WERI-Rb-1 (cell line): ENCODE measurements at places on chromosomes 1 and 21.
A peak's percentile ranks its signal among the peaks of the same experiment; 100 is the strongest.

DNA sequence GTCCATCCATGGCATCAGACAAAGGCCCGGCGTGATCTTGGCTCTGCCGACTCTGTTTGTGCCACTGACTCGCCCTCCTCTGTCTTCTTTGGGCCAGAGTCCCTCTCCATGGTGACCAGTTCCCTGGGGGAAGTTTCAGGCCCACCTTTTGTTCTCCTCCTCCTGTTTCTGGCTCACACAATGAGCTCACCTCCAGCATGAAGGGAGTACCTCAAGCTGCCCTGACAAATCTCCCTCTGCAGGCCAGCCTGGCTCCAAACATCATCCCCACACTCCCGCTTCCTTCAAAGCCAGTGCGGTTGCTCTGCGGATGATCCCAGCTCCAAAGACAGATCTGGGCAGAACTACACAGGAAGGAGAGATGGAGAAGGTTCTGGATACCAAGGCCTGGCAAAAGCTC lies 576.6 kb downstream of the NPHP4 start:
- DNase-seq: no peak

GRCh38 chr21:40567501-40567900 lies 279.5 kb downstream of the DSCAM start:
- DNase-seq: no peak

- DNase-seq: no peak
Observed at GRCh38 chr1:172699111-172699510, 40.2 kb downstream of the FASLG start.

DNA sequence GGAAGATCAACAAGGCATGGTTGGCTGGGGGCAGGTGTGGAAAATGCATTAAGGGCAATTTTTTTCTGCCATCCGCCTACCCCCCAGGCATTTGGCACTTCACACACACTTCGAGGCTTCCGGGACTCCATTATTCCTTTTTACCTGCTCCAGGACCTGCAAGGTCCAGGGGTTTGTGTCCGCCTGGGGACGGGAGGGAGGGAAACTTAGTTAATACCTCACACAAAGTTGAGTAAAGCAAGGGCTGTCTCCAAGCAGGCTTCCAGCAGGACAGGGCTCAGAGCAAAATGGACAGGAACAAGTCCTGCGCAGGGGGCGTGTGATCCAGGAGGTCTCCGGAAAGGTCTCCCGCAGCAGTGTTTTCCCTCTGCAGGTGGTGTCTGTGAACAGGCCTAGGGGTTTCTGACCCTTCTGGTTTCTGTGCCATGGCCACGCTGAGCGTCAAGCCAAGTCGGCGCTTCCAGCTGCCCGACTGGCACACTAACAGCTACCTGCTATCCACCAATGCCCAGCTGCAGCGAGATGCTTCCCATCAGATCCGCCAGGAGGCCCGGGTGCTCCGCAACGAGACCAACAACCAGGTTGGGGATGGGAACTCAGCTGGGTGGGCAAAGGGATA lies 712 bp downstream of the TEKT2 start:
- DNase-seq: no peak

DNA sequence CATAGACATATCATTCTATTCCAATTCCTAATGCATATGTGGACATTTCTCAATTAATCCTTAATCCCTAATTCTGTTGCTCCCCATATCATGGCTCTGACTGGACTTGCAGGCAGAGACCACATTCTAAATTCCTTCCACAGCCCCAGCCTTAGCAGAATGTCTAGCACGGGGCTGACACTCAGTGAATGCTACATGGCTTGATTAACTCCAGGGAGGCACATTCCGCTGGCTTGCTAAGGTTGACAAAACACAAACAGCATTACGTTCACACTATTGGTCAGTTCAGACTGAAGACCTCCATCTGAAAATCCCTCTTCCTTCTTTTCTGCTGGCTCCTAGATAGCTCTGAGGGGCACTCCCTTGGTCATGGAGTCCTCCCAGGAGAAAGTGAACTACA lies 119.4 kb downstream of the ASTN1 start:
- DNase-seq: no peak

- DNase-seq: no peak
Observed at GRCh38 chr1:170518965-170519364, 13.0 kb upstream of the GORAB start.

DNA sequence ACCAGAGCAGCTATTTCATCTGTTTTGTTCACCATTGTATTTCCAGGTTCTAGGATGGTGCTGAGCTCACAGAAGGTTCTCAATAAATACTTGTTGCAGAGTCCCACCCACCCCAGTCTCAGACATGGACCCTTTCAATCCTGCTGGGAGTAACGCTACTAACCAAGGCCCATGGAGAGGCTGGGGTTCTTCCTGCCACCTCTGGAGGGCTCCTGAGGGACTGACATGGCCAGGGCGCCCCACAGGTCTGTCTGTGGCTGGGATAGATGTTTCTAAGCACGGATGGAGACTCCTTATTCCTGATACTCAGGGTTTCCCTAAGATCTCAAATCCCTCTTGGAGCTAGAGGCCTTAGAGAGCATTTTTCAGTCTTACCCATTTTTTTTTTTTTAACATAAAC lies 87.4 kb downstream of the EPHB2 start:
- DNase-seq: no peak

DNA sequence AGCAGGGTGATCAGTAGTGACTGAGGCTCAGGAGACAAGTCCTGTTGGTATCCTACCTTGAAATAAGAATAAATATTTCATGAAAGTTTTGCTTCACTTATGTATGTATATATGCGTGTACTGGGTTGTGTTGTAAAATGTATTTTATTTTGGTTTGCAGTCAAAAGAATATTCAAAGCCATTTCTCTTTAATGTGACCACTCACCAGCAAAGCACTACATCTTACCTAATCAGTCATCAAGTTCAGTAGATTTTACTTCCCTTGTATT lies 11.0 kb downstream of the SCP2 start:
- no peak for DNase-seq

GRCh38 chr1:24963943-24964693 lies 34.0 kb upstream of the RUNX3 start:
- DNase-seq: no peak

DNA sequence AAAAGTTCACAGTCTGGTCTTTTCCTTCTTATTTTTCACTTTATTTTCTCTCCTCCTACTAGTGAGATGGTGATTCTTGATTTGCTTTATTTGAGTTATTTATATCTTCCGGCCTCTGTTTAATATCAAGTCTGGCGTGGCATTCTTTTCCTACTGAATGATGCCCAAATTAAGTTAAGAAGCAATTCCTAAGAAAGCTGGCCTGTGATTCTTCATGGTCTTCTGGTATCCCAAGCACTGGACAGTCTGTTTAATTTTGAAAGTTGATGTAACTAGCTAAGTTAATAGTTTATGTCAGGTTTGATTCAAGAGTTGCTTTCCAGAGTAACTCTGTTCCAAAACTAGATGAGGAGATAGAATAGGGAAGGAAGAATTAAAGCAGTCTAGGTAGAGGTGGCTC lies 9.2 kb upstream of the ENAH start:
- no peak for DNase-seq

- no peak for DNase-seq
Observed at GRCh38 chr1:156368889-156369684, at the start of gene RHBG. RHBG (plus strand) TSS chr1:156369211; CDS start chr1:156369250, 39 bp downstream.

DNA sequence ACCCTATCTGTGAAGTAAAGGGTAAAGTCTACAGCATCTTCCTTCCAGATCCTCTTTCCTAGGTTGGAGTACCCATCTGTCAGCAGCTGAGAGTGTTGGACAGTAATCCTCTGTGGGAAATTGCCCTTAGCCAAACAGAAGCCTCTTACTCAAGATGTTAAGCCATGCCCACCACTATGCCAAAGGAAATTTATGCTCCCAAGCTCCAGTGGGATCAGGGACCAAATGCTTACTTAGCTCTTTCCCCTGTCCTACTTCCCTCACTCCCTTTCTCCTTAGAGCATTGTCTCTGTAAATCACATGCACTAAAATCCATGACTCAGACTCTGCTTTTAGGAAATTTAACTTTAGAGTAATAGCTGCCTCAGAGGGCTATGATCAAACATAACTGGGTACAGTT lies 254.0 kb downstream of the BRINP2 start:
- peak; percentile 69 for DNase-seq

GRCh38 chr1:230377851-230378250 lies 48.3 kb downstream of the PGBD5 start:
- DNase-seq: no peak

DNA sequence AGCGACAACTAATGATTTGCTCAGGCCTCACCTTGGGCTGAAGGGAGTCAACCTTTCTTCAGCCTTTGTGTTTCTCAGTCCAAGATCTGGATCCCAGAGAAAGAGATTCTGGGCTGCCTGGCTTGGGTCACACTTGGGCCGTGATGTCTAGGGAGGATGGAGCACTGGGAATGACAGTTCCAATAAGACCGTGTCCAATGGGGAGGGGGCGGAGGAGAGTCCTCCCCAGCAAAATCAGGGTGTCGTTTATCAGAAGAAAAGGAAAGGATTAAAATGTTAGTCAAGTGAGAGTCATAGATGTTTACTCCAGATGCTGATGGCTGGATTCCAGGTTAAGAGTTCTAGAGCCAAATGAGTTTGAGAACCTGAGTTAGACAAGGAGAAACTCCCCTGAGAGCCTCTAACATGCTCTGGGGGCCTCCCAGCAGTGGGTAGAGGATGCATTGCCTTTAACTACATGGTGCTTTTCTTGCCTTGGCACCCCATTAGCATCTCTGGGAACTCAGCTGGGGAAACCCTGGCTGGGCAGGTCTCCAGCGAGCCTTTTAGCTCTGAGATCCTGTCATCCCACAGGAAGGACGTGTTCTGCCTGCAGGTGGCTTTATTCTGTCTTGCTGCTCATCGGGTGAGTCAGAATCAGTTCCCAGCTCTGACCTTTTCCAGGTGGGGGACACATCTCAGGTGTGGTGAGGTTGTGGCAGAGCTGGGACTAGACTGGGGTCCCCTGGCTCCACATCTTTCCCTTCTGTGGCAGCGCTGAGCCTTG lies 22.2 kb downstream of the NIPAL3 start:
- no peak for DNase-seq

DNA sequence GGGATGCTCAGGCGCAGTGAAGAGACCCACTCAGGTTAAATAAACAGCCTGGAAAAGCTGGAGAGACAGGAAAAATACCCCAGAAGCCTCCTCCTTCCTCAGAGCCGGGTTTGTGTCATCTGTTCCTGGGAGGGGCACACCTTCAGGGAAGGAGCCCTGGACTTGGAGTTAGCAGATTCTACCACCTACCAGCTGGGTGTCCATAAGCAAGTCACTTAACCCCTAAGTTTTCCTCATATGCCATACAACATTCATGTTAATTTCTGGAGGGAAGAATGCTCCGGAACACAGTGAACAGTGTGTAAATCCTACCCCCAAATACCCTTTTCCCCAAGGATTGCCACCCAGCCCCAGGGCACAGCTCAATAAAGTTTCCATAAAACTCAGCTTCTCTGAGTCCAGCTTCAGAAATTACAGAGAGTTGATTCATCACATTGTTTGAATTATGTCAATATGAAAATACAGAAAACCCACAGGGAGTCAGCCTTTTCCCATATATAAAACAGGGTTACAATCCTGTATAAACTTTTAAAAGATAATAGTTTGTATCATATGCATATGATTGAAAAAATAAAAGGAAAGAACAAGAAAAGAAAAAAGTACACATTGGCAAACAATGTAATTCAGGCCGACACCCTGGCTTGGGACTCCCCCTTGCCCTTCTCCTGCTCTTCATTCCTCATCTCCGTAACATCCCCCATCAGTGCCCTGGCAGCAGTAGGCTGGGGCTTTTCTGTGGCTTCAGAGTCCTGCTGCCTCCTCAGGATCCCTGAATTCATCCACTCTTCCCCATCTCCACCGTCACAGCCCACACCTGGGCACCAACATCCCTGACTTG lies 291.8 kb upstream of the USP24 start:
- DNase-seq: no peak

- DNase-seq: no peak
Observed at GRCh38 chr1:117070124-117070523, 10.0 kb downstream of the TTF2 start.

DNA sequence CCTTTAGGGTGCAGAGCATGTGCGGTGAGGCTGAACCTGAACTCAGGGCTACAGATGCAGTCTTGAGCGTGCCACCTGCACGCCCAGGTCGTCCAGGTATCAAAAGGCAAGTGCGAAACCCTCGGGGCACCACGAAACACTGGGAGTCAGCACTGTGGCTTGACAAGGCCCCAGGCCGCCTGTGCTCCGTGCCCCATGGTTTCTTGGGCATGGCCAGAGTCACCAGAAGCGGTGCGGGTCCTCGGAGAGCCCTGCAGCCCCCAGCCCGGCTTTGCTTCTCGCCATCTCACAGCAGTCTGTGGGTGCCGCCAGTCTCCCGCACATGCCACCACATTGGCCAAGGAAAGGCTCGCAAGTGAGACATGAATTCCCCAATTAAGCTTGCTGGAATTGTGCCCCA lies 117.3 kb downstream of the PGBD5 start:
- no peak for DNase-seq

GRCh38 chr1:210978974-210979354 lies 155.0 kb downstream of the KCNH1 start:
- no peak for DNase-seq

DNA sequence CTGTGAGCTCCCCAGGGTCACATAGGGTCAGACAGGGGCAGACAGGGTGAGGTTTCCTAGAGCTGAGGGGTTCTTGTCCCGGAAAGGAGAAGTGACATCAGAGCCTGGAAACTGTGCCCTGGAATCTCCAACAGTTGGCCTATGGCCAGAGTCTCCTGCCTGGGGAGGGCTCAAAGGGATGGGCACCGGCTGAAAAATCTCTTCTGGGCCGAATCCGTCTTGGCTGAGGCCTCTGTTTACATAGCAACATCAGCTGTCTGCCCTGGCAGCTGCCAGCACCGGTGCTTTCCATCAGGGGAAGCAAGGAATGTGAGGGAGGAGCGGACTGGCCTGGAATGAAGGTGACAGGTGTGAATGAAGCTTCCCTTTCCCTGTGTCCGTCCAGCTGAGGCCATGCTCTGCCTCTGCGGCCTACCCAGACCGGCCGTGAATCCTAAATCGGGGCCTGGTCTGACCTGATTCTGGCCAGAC lies 30.7 kb downstream of the VASH2 start:
- no peak for DNase-seq

DNA sequence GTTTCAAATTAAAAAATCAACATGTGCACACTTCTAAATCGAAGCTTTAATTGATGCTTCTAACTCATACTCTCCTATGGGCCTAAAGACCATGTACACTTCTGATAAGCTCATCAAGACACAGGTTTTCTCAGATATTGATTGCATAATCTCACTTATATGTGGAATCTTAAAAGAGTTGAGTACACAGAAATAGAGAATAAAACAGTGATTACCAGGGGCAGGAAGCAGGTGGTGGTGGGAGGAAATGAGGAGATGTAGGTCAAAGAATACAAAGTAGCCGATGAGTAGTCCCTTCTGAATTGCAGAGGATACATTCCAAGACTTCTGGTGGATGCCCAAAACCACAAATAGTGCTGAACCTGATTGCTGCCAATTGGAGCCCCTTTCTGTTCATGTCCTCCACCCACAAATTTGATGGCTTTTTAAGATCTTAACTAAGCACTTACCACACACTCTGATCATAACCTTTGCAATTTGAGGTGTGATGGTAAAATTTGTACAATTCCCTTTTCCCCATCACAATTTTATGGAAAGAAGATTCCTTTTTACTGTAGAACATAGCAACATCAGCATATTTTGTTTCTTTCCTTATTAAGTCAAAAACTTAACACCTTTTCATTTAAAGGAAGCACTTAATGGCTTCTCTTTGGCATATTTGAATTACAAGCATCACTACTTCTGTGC lies 3.3 kb upstream of the CD1B start:
- no peak for DNase-seq

- no peak for DNase-seq
Observed at GRCh38 chr1:71577451-71578131, 496.8 kb upstream of the ZRANB2 start.
